ENCODE measurements at places on chromosomes 12 and 14.

DNA sequence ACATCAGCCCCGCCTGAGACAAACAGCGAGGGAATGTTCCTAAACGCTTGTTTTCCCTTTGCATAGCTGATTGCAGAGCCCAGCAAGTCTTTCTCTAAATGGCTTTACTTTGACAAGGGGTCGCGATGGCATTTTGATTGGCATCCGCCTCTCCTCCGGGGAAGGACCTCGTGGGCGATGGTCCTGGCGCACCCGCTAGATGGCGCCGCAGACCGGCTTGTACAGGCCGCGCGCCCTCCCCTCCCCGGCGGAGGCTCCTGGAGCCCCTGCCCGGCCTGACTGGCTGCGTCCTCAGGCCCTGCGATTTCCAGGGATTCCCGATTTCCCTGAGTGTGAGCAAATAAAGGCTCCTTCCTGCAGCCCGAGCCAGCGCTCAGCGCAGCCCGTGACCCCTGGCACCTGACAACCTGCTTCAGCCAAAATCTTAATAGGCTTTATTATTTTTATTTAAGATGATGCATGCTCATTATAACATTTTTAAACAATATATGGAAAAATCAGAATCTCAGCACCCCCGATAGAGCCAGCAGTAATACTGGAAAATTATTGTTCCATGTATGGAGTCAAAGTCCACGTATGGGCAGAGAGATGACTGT lies 468.3 kb downstream of the AACS start:
- DNase-seq = peak; percentile 77

DNA sequence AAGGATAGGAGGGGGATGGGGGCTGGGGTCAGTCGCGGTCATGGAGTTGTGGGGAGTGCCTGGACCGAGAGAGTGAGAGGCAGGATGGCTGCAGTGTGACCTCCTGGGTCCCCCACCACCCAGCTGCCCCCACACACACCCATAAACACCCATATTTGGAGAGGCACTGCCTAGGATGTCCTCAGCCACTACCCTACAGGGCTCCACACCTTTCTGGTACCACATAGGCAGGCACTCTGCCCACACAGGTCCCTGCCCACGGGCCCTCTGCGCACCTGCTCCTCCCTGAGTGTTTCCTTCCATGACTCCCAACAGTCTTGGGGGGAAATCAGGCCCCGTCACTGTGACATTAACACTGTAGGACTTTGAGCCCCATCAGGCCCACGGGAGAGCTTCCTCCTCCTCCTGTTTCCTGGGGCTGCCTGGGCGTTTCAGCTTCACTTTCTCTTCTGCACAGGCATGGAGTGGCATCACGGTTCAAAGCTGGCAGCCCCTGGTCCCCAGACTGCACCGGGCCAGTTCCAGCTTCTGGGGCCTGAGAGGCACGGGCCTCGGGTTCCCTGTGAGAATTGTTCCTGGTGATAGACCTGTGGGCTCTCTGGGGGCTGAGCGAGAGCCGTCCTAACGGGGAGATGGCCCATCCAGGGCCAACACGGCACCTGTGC lies 207.0 kb upstream of the C14orf180 start:
- no peak for DNase-seq

DNA sequence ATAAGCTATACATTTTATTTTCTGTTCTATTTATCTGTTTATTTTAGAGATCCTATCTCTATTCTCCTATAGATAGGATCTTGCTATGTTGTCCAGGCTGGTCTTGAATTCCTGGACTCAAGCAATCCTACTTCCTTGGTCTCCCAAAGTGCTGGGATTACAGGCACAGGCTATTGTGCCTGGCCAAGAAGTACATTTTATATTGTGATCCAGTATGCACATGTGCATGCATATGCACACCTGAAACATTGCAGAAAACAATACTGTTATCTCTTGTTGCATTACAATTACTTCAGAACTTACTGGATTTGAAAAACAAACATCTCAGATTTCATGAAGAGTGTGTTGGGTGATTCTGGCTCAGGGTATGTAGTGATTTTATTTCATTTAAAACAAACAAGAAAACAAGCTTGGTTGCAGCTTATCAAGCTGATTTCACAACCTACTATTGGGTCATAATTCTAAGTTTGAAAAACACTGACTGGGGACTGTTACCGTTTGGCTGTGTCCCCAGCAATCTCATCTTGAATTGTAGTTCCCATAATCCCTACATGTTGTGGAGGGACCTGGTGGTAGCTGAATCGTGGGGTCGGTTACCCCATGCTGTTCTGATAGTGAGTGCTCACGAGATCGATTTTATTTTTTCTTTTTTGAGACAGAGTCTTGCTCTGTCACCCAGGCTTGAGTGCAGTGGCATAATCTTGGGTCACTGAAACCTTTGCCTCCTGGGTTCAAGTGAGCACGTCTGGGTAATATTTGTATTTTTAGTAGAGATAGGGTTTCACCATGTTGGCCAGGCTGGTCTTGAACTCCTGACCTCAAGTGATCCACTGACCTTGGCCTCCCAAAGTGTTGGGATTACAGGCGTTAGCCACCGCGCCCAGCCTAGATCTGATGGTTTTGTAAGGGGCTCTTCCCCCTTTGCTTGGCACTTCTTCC lies 31.3 kb downstream of the ERC1 start:
- DNase-seq = no peak

DNA sequence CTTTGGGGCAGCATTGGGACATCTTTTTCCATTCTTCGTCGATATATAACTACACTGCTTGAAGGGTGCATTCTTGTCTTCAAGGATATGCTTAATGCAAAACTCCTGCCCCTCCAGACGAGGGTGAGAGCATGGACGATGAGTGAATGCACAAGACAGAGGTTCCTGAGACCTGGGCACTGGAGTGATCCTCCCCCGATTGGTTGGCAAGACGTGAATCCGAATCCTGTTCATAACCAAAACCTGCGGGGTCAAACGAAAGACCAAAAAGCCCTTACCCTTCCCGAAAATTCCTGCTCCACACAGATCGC lies 684 bp downstream of the KANSL2 start:
- no peak for DNase-seq

DNA sequence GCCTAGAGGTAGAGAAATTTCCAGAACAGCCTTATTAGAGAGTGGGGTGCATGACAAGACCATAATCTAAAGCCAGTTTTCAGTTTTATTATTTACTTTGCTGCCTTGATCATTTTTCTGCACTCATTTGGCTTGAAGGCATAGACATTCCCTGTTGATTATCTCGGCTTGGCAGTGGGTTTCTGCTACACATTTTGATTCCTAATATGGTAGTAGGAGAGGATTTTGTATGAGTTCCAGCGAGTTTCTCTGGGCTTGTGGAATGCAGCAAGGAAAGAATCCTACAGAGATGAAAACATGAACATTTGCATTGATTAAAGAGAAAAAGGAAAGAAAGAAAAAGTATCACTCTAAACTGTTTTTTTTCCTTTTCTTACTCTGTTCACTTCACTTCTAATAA lies 281.2 kb downstream of the PAWR start:
- peak; percentile 92 for DNase-seq

DNA sequence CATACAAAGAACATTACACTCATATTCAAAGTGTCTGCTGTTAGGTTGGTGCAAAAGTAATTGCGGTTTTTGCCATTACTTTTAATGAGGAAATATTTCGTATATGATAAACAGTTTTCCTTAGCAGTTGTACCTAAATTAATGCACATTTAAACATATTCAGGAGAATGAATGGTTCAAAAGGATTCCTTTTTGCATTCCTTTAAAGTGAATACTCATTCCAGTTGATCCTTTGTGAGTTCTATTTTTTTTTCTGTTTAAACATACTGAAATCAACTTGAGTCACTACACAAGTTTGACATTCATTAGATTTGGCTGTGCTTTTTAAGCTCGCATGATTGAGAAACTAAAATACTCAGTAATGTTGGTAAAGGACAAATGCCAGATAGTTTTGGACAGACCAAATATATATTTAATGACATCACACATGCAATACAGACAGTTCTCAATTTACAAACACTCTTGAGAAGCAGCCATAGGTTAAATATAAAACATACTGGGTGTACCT lies 13.8 kb upstream of the SLC38A2 start:
- DNase-seq = peak; percentile 91

DNA sequence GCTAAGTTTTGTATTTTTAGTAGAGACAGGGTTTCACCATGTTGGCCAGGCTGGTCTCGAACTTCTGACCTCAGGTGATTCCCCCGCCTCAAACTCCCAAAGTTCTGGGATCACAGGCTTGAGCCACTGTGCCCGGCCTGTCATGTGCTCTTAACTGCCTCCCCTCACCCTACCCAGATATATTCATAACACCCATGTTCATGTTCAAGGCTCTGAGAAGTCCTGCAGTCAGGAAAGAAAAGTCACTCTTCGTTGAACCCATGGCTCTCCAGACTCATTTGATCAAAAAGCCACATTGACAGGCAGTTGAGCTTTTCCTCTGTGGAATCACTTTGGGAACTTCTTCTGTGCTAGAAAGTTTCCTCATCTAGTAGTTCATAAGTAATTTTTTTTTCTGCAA lies 545.5 kb upstream of the TBX3 start:
- DNase-seq = no peak

GRCh38 chr12:100553936-100554335 lies 19.5 kb upstream of the GAS2L3 start:
- no peak for DNase-seq

DNA sequence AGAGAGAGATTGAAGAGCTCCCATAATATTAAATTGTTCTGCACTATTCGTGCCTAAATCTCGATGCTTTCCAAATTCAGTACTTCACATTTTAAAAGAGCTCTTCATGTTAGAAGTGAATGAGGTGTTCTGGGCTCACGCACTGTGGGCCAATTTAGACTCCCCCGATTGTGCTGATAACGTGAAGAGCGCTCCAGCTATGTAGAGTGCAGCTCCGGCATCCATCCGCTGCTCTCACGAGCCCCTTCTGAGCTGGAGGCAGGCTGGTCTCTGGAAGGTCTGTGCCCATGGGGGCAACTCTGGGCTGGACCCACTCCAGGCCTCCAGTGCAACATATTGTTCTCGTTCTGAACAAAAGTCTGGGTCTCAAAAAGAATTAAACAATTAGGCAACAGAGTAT lies 692.6 kb downstream of the VRK1 start:
- DNase-seq = no peak

DNA sequence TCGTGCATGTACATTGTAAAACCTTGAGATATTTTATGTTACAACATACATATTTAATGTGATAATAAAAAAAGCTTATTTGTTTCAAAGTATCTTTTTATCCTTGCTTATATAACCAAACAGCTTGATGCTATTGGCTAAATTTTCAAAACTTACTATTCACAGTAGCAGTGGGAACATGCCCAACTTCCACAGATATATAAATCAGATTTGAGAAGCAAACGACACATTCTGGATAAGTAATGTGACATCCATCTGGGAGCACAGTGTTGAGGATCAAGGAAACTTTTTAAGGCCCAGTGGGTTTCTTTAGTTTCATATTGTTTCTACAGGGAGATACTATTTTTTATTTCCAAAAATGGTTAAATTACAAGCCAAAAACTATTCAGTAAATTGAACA lies 350.7 kb downstream of the SEC23A start:
- no peak for DNase-seq

- no peak for DNase-seq
Observed at GRCh38 chr12:123061441-123062205, 81.1 kb downstream of the ARL6IP4 start.

- no peak for DNase-seq
Observed at GRCh38 chr12:131698286-131698685, 12.6 kb upstream of the SFSWAP start.

DNA sequence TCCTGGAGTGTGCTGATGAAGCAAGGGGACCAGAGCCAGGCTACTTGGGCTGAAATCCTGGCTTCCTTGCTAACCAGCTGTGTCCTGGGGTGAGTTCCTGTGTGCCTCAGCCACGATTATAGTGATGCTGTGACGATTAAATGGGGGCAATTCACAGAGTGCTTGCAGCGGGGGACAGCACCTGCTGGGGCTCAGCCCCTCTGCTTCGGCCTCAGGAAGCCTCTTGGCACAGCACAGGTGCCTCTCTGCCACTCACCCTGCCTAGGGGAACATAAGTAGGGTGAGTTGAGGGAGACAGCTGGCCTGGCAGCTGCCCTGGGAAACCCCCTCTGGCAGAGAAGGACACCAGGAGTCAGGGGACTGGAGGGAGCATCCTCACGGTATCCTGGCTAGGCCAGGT lies 9.4 kb downstream of the KRT80 start:
- DNase-seq = no peak
